ENCODE measurements at places on chromosomes 1 and 21.

DNA sequence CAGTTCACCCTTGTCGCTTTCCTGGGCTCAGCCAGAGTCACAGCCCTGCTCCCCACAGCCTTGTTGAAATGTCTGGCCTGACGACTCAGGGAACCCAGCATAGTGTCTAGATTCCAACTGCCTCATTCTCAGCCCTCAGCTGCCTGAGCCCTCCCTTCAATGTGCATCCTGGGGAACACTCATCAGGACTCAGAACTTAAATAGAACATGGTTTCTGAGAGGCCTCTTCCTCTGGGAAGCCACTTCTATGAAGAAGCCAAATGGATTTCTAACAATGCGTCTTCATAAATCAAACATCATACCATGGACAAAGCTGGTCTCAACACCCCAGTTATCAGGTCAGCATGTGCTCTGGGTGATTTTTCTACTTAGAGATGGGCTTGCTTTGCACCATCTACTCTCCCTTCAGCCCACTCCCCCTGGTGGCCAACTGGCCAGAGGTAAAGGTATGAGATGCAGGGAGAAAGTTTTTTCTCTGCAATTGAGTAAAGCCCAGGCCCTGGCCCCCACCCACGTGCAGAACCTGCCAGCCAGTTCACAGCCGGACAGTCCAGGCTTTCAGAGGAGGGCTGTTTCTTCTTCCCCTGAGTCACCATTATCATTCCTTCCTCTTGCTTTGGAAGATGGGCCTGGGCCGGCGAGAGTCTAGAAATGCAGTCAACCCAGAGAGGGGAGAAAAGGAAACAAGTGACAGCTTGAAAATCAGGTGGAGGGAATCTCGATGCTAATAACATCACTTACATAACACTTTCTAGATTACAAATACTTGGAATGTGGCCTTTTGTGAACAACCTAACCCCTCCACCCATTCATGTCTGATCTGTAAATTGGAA lies 32.1 kb downstream of the CD244 start:
- DNase-seq: peak; percentile 52

DNA sequence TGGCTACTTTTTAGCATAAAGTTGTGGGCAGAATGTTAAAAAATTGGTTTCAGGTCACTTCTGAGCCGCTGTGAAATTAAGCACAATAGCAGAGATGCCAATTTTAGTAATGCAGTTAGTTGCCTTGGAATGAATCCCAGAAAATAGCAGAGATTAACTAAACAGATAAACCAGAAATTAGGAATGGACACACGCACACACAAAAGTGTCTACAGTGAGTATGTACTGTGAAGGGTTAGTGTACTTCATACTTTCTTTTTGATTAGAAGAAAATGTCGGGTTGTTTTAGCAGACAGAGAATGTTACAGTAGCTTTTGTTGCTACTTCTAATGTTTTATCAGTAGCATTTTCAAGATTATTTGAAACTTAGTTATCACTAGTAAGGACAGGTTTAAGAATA lies 106.7 kb downstream of the LEPR start:
- DNase-seq: no peak

- no peak for DNase-seq
Measured at GRCh38 chr1:22104094-22104493, 38.8 kb downstream of the WNT4 start.

DNA sequence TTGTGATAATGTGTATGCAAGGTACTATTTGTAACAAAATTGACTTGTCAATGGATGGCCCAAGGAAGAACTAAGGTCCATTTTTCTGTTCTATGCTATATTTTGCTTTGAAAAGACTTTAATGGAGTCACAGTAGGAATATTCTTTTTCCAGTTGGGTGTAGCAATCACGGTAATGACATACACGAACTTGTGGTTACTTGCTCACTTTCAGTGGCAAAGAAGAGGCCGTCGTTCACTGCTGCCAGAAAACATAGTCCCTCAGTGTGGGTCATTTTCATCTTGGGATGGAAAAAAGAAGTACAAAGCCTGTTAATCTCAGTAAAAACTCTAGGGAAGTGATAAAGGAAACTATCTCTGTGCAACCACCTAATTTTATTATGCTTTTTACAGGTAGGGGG lies 47.8 kb upstream of the LAMC2 start:
- DNase-seq: no peak

DNA sequence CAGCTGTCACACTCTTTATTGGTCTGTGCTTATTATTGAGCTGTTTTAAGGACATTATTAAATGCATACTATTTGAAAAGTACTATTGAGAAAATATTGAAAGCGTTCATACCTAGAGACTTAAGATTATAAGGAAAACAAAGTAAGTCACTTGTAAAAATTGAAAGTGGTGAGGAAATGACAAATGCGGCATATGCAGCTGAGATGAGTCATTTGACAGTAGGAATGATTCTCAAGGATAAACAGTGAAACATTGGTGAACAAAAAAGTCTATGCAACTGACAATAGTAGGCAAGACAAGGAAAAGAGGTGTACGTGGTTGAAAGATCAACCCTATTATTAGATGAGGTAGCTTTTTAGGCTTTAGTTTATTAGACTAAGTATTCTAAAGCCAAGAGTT lies 82.6 kb upstream of the MAP10 start:
- no peak for DNase-seq

DNA sequence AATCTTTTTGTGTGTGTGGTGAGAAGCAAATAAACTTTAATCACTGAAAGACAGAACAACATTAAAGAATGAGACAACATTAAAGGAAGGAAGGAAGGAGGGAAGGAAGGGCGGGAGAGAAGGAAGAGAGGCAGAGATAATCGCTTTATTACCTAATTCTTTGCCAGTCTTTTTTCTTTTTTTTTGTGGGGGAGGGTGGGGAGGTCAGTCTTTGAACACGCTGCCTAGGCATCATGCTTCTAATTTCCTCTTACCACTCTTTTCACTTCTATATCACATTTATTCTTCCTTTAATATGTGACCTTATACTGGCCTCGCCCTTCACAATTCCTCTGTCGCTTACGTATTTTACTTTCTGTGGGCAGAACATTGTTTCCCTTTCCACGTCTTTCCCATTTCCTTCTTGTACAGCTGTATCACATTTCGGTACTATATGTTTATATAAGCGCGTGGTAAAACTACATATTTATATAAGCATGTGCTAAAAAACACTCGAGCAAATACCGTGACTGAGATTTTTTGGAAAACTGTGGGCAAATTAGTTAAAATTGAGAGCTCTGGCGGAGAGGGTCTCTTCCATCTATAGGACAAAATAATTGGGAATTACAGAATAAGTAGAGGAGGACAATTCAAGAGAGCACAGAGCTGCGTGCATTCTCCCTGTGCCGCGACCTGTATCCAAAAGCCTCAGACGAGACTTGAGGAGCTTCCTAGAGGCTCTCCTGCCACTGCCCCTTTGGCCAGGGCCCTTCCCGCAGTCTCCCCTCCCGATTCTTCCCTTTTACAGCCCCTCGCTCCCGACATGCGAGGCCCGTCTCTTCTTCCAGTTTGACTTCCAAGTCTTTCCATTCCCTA lies 823 bp upstream of the PRKAA2 start:
- DNase-seq: no peak

DNA sequence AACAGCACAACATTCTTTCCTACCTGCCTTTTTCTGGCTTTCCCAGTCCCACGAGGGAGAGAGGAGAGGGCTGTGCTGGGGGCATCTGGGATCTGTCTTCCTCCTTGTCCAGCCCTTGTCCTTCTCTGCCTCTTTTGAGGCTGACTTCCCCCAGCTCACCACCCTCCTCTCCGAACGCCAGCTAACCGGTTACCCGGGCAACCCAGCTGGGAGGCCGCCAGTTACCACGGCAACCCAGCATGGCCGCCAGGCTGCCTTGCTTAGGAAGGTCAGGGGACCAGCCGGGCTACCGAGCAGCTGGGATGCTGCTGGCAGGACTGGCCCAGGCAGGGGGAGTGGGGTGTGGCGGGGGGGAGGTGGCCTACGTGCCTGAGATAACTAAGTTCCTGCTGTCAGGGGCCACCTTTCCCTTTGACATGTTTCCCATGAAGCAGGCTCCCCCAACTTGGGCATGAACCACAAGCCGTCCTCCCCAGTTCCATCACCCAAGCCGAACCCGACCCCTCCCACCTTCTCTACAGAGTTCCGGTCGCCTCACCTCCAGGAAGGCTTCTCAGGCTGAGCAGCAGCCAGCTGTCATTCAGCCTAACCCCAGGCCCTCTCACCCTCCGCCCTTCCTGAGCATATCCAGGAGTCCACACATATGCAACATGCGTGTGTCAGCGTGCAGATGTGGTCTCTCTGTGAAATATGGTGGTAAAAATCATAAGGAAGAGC lies 8.7 kb downstream of the PLEKHA6 start:
- DNase-seq: no peak

- DNase-seq: no peak
Measured at GRCh38 chr21:23384679-23385078, 2222.6 kb downstream of the MRPL39 start.

DNA sequence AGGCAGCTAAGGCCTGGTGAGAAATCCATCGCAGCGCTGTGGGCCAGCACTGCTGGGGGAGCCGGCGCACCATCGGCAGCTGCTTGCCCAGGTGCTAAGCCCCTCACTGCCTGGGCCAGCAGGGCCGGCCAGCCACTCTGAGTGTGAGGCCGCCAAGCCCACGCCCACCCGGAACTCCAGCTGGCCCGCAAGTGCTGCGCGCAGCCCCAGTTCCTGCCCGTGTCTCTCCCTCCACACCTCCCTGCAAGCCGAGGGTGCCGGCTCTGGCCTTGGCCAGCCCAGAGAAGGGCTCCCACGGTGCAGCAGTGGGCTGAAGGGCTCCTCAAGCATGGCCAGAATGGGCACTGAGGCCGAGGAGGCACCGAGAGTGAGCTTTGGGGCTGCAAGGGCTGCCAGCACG lies 64.4 kb downstream of the EBNA1BP2 start:
- DNase-seq: no peak

DNA sequence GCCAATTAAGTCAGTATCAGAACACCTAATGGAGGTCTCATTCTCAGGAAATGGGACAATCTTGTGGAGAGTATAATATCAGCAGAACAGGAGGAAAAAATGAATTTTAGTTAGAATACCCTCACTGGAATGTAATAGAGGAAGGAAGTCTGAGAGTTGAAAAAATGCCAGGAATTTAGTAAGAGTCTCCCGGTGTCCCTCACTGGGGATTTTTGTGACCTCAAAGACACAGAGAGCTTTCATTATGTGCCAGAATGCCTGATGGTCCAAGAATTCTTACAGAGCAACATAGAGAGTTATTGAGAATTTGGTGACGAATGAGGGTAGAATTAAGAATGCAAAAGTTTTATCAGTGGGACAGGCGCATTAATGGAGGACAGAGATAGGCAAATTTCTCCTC lies 443.5 kb upstream of the B3GALT2 start:
- DNase-seq: no peak

DNA sequence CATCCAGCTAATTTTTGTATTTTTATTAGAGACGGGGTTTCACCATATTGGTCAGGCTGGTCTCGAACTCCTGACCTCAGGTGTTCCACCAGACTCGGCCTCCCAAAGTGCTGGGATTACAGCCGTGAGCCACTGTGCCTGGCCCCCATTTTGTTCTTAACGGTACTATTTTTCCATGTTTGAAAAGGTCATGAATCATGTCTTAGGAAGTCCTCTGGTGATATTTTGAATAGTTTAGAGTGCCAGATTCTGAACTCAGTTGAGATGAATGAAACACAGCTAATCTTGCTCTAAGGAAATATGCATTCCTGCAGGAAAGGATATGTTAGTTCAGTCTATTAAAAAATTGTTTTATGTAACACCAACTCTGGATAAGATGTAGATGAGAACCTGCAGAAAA lies 62.6 kb upstream of the ATP2B4 start:
- no peak for DNase-seq

DNA sequence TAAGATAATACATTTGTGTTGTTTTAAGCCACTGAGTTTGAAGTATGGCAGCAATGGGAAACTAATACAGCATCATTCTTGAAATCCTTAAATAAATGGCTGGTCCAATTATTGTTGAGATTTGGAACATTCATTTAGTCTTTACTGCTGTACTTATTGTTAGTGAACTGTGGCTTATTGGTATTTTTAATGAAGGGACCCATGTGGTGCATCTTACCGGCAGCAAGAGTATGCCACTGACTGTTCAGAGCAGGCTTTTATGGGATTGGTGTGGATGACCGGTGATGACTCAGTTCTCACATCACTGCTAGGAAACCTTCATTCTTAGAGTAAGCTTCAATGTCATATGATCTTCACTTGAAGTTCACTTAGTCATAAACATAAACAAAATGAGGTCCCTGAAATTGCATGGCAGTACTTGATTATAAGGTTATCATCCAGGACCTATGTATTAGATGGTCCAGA lies 31.5 kb downstream of the PRKAA2 start:
- DNase-seq: no peak

DNA sequence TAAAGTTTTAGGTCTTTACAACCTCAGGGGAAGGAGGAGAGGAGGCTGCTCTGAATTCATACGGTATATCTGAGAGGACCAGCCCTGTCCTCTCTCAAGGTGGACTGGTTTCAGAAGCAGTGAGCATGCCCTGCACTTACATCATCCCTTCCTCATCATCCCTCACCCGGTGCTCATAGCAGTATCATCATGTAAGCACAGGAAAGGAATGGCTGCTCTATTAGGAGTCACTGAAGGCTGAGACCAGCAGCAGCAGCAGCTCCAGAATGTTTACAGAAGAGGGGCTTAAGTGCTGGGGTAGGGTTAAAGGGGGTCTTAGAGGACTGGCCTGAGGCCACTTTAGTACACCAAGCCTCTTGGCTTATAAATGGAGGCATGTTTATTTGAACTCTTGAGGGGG lies 185.9 kb downstream of the AK5 start:
- no peak for DNase-seq

DNA sequence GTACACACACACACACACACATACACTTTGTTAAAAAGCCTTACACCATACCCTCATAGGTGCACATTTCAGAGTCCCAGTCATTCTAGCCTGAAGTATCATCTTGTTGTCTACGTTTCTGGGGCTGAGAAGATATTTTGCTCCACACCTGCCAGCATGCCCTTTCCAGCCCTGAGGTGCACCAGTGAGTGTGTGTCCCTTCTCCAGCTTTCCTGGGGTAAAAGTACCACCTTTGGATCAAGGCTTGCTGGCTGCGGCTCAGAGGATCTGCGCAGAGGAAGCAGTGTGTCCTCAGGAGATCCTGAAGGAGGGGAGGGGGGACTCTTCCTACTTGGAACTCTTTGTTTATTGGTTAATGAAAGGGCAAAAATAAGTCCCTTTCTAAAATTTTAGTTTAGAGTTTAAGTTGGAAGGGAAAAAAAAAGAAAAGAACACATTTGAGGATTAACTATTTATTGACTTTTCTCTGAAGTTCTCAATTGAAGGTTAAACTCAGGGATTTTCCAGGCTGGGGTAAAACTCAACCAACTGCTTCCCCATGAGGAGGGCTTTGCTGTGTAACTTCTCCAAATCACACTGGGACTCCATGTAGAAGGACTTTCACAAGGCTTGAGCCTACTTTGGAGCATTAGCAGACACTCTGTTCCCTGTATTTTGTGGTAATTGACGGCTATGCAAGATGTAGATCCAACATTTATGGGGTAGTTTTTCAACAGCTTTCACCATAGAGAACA lies 200.3 kb upstream of the SGIP1 start:
- DNase-seq: no peak

GRCh38 chr1:36096500-36097432 lies 8.1 kb downstream of the ADPRS start:
- no peak for DNase-seq

- DNase-seq: peak; percentile 32
Measured at GRCh38 chr21:38718481-38718880, 87.2 kb upstream of the ETS2 start.

All from vagina (tissue), 2 donors.